ENCODE measurements at places on chromosomes 6 and 20. TPM values are rescaled to one million over a fixed set of nuclear protein-coding genes. Genes with fewer than 3 reads are reported as not detected.

DNA sequence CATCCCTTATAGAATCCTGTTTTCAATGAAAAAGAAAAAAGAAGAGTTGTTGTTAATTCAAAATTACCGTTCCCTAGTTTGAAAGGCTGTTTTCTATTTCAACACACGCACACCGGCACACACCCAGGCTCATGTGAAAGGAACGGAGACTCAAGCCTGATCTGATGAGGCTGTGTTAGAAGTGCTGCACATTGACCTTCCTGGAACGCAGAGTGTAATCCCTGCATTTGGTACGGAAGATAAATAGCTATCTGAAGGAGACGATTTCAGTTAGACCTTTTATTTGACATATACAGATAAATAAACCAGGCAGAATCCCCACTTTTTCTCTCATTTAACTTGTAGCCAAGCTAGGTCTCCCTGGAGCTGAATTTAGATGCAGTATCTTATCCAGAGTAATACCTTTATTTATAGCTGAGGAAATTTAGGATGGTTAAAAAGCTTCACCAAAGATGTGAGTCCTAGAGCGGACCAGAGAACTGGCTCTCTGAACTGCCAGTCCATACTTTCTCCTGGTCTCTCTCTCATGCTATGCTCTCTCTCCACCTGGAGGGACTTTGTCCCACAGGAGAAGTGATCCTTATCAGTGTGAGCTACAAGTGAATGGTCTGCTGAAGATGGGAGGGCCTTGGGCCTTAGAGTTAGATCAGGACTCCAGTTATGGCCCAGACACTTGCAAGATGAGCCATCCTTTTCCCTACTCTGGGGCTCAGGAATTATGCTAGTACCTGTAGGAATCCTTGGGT, 30.6 kb downstream of the MAP3K4 start:
- H3K36me3 ChIP-seq: peaks cover 2% of the 10 kb centered on the region
- H3K27me3 ChIP-seq: no peaks in the 10 kb centered on the region
- no peaks in the 10 kb centered on the region for H3K4me1 ChIP-seq
- H3K27ac ChIP-seq: no peak overlapping the region

The FNDC11 gene
- total RNA-seq: 2.7 TPM

The RBL1 gene
- 14.1 TPM for total RNA-seq

DNA sequence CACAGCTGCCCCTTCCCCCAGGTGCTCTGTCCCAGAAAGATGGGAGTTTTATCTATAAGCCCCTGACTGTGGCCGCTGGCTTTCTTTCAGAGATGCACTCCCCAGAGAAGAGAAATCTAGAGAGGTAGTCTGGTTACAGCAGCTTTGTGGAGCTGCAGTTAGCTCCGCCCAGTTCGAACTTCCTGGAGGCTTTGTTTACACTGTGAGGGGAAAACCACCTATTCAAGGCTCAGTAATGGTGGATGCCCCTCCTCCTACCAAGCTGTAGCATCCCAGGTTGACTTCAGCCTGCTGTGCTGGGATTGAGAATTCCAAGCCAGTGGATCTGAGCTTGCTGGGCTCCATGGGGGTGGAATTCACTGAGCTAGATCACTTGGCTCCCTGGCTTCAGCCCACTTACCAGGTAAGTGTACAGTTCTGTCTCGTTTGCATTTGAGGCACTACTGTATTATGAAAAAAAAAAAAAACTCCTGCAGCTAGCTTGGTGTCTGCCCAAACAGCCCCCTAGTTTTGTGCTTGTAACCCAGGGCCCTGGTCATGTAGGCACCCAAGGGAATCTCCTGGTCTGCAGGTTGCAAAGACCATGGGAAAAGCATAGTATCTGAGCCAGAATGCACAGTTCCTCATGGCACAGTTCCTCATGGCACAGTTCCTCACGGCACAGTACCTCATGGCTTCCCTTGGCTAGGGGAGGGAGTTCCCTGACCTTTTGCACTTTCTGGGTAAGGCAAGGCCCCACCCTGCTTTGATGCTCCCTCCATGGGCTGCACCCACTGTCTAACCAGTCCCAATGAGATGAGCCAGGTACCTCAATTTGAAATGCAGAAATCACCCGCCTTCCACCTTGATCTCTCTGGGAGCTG, 275.0 kb downstream of the CENPW start:
- H3K4me3 ChIP-seq: no peak overlapping the region
- DNase-seq: peak; percentile 78

The SCRT2 gene
- total RNA-seq: not detected

The ZNF165 gene
- total RNA-seq: 5.8 TPM

- H3K4me1 ChIP-seq: peaks cover 2% of the 10 kb centered on the region
- H3K36me3 ChIP-seq: no peaks in the 10 kb centered on the region
- H3K27ac ChIP-seq: no peak overlapping the region
- DNase-seq: no peak
- H3K4me3 ChIP-seq: no peak overlapping the region
Measured at GRCh38 chr6:70225055-70225454, 77.8 kb downstream of the COL9A1 start.

- H3K27ac ChIP-seq: no peak overlapping the region
- no peak overlapping the region for H3K4me3 ChIP-seq
- no peaks in the 10 kb centered on the region for H3K4me1 ChIP-seq
- no peaks in the 10 kb centered on the region for H3K27me3 ChIP-seq
Measured at GRCh38 chr6:154358019-154358545, 1.5 kb upstream of the IPCEF1 start.

- no peak overlapping the region for H3K27ac ChIP-seq
- peaks cover 7% of the 10 kb centered on the region for H3K36me3 ChIP-seq
Measured at GRCh38 chr6:157620944-157621343, 202.1 kb upstream of the SNX9 start.

The THBS2 gene
- 15.5 TPM for total RNA-seq
